Hematopoietic multipotent progenitor cell treated with erythropoietin and hydrocortisone succinate and interleukin-3 and kit ligand, for 17 days (in vitro differentiated cells): ENCODE measurements at places on chromosomes 16 and 17.

DNA sequence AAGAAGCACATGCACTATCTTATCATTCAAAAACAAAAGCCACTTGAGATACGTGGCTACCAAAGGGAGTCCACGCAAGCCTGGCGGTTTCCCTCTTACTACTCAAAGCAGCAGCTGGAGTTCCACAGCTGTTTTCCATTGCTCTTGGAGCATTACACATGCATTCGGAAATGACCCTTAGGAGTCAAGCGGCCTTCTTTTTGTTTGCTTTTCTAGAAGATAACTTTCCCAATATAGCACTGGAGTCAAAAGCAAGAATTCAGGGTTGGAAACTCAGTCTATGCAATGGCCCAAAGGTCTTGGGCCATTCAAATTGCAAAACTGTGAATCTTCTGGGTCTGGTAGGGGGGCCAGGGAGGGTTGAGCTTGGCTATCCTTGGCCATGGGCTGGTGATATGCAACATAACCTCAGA lies 97.8 kb upstream of the MAF start:
- DNase-seq, result no peak

GRCh38 chr17:35242805-35243560 lies at the start of gene SLFN5:
SLFN5 (plus strand) TSS chr17:35243072; CDS start chr17:35258691, 15,619 bp downstream.
- DNase-seq, result peak; percentile 70

GRCh38 chr16:12157517-12158093 lies 181.1 kb downstream of the SNX29 start:
- no peak for DNase-seq

DNA sequence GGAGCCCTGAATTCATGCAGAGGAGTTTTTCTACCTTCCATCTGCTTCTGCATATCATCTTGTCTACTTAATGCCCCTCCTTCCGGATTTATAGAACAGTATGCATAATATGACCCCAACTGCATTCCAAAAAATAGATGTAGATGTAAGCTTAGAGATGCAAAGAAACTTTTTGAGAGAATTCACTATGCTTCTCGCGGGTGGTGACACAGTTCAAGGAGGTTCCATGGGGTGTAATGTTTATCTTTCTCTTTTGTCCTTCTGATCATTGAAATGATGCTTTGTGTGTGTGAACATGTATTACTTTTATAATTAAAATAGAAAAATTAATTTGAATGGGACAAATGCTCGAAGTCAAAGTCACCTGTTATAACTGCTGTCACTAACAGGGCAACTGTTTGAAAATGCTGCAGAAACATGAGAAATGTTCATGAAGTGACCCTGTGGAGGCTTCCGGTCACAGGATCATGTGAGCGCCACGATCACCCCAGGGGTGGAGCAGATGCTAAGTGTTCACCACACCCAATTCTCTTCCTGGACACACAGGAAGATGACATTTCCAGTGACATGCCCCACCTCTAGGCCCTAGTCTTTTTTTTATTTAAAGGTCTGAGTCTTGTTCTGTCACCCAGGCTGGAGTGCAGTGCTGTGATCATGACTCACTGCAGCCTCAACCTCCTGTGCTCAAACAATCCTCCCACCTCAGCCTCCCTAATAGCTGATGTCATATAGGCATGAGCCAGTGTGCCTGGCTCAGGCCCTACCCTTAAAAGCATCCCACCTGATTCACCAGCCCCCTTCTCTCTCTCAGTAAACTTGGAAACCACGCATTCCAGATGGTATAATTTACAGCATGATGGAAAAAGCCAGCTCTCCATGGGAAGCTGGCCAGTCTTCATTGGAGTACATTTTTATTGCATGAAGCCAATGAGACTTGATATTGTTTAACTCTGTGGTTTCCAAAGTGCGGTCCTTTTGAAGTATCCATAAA lies 21.0 kb upstream of the AGRP start:
- DNase-seq, result peak; percentile 24

GRCh38 chr17:11900041-11900476 lies 97.2 kb downstream of the ZNF18 start:
- DNase-seq, result no peak

DNA sequence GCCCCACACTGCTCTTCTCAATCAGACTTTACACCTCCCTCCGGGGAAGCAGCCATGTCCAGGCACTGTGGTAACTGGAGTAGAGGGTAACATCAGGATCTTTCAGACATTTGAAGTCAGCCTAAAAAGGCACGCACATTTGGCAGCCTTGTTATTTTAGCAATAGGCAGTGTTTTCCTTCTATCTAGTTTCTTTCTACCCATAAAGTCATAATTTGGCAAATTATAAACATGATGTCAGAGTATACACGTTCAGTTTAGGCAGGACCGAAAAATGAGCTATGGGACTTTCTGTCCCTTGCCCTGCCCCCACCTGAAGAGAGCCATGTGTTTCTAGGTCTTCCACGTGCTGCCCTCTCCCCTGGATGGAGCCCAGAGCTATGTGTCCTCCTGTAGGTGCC lies 21.1 kb downstream of the NARF start:
- DNase-seq, result no peak

DNA sequence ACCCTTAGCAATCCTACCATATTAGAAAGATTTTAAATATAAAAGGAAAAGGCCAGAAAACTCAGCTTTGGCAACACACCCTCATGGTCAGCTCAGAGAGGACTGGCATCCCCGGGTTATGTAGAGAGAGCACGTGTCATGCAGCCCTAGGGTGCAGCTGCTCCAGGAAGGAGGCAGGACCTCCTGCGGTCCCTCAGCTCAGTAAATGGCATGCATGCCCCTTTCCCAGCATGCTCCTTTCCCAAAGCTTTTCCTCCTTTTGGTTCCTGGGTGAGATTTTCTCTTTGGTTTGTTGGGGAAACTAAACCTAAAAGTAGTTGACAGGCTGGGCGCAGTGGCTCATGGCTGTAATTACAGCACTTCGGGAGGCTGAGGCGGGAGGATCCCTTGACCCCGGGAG lies 3.9 kb downstream of the GAN start:
- no peak for DNase-seq

DNA sequence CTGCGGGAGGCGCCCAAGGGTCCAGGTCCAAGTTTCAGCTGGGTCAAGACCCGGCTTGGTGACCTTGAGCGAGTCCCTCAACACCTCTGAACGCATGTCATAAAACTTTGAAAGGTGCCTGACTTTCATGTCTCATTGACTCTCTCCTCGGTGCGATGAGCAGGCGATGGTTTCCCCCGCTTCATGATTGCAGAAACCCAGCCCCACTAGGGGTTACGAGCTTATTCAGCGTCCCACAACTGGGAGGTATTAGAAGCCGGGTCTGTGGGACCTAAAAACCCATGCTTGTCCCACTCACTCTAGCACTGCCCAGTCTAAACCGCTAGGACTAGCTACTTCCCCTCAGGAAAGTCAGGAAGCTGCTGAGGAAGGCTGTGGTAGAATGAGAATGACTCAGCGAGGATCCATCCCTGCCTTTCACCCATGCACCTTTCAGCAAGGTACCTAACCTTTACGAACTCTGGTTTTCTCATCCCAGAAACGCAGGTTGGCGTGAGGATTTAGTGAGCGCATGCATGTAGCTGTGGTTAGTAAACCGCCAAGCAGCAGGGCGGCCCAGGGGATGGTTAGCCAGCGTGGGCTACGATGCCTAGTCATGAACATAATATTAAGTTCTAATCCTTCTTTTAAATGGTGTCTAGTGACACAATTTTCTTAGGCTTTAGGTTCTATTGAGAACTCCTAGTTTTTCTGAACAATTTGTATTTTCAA lies 26.2 kb upstream of the RFFL start:
- DNase-seq, result no peak

DNA sequence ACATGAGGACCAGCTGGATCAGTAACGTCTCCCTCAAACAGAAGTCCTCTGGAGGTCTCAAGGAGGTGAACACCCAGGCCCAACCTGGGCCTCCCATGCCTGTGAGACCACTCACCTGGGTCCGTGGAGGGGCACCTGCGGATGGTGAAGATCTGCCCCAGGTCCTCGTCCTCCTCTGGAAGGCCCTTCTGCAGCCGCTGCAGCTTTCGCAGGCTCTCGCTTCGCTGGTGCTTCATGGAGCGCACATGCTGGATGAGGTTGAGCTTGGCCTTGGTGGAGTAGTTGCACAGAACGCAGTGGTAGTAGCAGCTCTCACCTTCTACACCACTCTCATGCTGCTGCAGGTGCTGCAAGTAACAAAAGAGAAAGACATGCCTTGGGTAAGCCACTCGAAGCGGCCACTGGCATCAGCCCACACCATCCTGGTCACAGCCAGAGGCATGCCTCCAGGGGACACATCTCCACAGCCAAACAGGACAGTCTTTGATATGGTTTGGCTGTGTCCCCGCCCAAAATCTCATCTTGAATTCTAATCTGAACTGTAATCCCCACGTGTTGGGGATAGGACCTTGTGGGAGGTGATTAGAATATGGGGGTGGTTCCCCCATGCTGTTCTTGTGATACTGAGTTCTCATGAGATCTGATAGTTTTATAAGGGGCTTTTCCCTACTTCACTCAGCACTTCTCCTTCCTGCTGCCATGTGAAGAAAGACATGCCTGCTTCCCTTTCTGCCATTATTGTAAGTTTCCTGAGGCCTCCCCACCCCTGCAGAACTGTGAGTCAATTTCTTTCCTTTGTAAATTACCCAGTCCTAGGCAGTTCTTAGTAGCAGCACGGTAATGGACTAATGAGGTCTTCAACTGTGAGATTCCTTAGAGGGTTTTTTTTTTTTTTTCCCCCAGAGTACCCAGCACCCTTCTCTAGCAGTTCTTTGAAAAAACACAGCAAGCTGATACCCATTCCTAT lies 158.0 kb downstream of the ZFHX3 start:
- DNase-seq, result no peak

- DNase-seq, result peak; percentile 66
Observed at GRCh38 chr17:47895347-47895855, 635 bp upstream of the SP2 start.

GRCh38 chr16:53789137-53789536 lies 85.2 kb downstream of the FTO start:
- DNase-seq, result no peak

DNA sequence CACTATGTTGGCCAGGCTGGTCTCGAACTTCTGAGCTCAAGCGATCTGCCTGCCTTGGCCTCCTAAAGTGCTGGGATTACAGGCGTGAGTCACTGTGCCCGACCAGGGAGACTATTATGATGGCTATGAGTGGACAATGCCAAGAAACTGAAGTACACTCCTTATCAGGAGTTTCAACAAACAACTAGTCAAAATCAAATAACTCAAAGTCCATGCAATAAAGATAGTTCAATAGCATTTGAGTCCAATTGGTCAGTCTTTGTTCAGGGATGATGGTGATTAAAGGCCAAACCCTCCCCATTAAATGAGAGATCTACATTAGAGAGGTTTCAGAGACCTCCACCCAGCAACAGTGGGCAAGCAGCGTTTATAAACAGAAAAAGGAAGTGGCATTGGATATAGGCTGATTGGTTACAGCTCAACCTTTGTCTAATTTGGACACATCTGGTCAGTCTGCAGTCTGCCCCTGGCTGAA lies 8.0 kb downstream of the CHST5 start:
- no peak for DNase-seq

GRCh38 chr17:1639549-1640180 lies 5.9 kb downstream of the SCARF1 start:
- DNase-seq, result no peak

DNA sequence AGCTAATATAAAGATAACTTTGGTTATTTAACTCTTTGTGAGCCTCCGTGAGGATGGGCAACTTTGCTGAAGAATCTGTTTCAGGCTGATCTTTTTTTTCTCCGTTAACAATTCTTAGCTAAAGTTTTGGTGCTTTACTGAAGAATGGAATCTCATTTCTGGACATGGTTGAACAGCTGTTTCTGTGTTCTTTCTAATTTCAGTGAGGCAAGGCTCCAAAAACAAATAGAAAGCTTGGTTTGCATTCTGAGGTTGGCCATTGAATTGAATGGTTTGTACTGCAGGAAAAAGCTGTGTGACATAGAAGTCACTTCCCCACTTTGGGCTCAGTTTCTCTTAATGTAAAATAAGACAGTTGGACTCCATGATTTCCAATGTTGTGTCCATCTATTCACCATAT lies 22.3 kb upstream of the HLF start:
- no peak for DNase-seq

DNA sequence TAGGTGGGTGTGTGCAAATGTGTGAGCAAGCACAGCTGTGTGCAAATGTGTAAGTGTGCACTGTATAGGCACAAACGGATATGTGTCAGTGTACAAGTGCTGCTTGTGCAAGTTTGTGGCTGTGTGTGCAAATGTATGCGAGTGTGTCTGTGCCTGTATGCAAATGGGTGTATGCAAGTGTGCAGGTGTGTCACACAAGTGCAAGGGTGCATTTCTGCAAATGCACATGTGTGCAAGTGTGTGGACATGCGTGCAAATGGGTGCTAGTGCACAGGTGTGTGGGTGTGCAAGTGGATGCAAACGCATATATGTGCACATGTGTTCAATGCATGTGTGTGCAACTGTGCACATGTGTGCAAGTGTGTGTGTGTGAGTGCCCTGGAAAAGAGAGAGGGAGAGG lies 76.5 kb upstream of the TNRC6C start:
- DNase-seq, result no peak

DNA sequence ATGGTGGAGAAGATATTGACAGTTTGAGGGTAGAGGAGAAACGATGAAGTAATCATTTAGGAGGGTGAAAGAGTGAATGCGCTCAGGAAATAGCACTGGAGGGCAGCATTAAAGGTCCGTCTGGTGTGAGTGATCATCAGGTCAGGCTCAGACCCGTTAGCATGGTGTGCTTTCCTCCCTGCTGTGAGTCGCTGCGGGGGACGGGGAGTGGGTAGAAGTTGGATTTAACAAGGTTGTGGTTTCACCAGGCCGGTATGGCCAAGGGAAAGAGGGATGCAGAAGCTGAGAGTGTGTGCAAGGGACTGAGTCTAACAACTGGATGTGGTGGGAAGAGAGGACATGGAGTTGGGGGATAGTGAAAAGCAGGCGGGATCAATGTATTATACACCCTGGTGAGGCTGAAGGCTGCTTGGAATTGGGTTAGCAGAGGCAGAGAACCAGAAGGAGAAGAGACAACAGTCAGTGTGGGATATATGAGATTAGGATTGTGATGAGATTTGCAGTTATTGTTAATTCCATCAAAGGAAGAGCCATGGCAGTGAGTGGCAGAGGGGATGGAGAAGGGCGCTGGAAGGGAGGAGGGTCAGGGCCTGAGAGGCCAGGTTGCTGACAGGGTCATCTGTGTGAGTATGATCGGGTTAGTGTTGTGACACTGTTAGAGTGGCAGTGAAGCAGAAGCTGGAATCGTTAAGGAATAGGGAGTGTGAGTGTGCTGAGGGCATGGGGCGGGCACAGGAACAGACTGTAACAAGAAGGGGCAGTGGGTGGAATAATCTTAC lies 59.0 kb upstream of the TBX2 start:
- no peak for DNase-seq

GRCh38 chr17:60244656-60245055 lies 94.9 kb downstream of the CA4 start:
- DNase-seq, result no peak

GRCh38 chr16:56974549-56975300 lies 13.0 kb downstream of the CETP start:
- no peak for DNase-seq
